Renal pelvis (tissue), 12 donors: ENCODE measurements at places on chromosomes 4 and X. TPM values are rescaled to one million over a fixed set of nuclear protein-coding genes. Genes with fewer than 3 reads are reported as not detected.

ENPEP gene
- 185 TPM for polyA plus RNA-seq

DNA sequence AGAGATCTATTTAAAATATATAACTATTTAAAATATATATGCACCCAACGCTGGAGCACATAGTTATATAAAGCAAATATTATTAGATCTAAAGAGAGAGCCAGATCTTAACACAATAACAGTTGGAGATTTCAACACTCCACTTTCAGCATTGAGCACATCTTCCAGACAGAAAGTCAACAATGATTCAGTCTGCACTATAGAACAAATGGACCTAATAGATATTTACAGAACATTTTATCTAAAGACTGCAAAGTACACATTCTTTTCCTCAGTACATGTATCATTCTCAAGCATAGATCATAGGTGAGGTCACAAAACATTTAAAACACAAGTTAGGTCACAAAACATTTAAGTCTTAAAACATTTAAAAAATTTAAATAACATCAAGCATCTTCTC is 36.4 kb downstream of the NLRP2B start:
- no peak for DNase-seq

FRMD7 gene
- 1.2 TPM for polyA plus RNA-seq

SLC4A4 gene
- 70.6 TPM for polyA plus RNA-seq

DNA sequence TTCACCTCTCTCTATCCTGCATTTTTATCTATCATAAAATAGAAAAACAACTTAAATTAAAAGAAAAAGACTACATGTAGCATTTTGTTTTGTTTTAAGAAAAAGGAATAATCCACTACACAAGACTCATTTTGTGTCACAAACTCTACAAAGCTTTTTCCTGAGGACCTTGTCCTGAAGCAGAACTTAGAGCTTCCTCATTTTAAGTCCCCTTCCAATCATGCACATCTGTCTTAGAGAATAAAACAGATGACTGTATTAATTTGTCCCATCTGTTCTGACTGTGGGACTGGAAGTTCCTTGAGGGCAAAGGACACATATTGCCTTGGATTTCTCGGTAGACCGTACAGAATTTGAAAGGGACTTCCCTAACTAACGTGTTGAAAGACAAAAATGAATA is 218.5 kb downstream of the COL25A1 start:
- no peak for DNase-seq

MTNR1A gene
- 1.8 TPM for polyA plus RNA-seq

- DNase-seq = no peak
Measured at GRCh38 chrX:1323315-1323714, 13.3 kb upstream of the IL3RA start.

MAGEA2 gene
- polyA plus RNA-seq = not detected

DNA sequence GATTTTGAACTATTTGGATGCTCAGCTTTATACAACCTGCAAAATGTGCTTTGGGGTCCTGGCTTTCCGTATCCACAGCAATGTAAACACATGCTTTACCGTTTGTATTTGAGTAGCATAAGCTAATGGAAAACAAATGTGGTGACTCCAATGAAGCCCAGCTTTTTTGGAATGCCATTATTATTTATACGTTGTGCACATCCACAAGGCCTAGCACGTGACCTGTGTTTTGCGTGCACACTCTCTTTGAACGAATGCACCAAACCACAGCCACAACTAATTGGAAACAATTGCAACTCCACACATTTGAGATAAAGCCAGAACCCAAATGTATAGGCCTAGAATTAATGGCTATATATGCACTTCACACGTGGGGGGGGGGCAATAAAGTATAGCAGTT is 189.5 kb upstream of the GPC4 start:
- DNase-seq = no peak

GRCh38 chrX:86047174-86047935 is at the start of gene CHM:
CHM (minus strand) TSS chrX:86047558; CDS start chrX:86047532, 26 bp downstream.
- peak; percentile 89 for DNase-seq

TMEM47 gene
- polyA plus RNA-seq = 26.9 TPM

DNA sequence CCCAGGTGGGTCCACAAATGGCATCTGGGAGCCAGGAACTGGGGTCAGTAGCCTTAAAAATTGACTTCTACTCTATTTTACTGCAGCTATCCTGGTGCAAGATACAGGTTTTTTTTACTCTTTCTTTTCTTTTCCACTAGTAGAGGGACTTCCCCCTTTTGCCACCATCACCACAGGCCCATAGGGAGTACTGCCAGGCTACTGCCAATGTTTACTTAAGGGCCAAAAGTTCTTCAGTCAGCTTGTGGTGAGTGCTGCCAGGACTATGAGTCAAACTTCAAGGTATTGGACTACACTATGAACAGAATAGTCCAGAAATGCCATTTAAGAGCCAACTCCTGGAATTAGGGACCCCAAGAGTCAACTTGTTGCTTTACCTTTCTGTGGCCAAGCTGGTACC is 94.7 kb downstream of the EDA2R start:
- no peak for DNase-seq

AASDH gene
- 26.7 TPM for polyA plus RNA-seq

DNA sequence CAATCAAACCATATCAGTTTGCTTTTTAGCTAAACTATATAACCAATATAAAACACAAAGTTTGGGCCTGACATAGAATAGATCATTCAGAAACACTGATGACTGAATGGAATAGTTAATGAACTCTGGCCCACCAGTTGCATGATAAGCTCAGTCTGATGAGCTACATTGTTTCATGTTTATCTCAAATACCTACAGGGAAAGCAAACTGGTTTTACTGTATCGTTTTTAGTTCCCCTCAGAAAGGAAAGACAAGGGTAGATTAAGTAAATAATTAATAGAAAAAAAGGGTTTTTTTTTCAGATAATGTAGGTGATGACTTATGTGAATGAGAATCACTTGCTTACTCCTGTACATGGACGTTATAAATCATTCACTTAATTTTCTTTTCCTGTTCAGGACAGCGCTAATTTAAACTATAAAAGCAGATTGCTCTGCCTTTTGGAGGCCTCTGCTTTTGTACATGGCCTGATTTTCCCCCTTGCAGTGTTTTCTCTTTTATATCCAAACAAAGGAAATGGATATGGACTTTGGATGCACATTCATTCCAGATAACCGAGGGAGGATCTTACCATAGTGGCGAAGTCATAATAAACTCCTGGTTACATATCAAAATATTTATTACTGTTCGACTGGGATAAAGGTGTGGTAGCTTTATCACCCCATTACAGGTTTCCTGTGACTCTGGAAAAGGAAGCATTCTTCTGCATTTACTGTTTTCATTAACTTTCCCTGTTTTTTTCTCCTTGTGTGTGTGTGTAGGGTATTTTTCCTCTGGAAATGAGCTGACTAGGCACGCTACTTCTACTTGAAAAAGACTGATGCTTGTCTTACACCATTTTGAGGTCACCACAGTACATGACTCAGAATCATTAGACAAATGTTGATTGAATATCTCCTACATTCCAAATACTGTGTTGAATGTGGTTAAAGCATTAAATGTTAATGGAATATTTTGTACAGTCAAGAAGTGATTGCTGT is 373.1 kb upstream of the HS3ST1 start:
- DNase-seq = no peak

GRCh38 chrX:110759785-110760184 is 35.8 kb downstream of the CHRDL1 start:
- DNase-seq = no peak

DNA sequence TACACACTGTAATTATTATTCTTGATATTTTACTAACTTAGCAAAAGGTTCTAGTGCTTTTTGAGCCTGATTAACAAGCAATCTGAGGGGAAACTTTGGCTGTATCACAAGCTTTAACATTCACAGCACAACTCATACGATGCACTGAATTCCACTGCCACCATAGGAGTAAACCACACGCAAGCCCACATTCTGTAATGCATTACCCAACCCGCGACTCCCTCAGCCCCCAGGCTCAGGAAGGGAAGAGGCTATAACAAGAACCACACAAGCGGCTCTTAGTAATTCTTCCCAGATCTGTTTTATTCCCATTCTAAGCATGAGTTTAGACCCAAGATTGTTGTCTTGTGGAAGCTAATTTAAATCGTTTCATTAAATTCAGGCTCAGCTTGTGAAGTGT is 138.5 kb upstream of the TBL1X start:
- no peak for DNase-seq

- no peak for DNase-seq
Measured at GRCh38 chr4:62439051-62439450, 1238.9 kb downstream of the ADGRL3 start.

GRCh38 chr4:39452153-39452859 is 6.4 kb downstream of the RPL9 start:
- DNase-seq = no peak

LNX1 gene
- 14.4 TPM for polyA plus RNA-seq

DNA sequence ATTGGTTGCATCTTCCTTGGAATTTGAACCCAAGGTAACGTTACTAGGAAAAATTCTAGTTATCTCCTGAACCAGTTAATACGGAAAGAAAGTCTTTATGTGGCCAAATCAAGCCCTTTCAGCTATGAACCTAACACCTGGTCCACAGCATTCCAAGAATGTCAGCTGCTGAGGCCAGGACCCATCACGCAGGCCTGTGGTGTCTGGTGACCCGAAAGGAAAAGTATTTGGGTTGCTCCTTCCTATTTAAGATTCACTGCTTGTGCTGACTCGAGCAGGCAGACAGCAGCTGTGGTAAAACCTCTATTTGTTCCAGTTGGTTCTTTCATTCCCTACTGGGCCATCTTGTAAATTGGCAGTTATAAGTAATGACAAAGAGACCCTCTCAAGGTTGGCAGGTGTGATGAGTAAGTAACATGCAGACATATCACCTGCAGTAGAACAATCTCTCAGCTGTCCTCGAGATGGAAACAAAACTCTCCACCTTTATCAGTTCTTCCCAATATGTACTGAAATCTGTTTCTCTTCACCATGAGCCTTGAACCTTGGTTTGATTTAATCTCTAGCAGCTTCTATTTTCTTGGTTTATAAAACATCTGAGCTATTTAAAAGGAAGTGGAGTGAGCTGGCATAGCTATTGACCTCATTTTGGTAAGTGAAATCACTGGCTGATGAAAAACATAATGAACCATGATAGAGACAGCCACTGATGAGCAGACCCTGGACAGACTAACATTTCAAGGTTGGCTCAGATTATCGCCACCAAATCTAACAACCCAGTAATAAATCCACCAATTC is 182.1 kb upstream of the SMIM31 start:
- no peak for DNase-seq

GRCh38 chr4:147096667-147097604 is 151.3 kb upstream of the TTC29 start:
- peak; percentile 55 for DNase-seq

LONRF3 gene
- polyA plus RNA-seq = 0.77 TPM

KLB gene
- polyA plus RNA-seq = 0.18 TPM

- no peak for DNase-seq
Measured at GRCh38 chr4:153603258-153603657, 80.8 kb upstream of the TLR2 start.

CLGN gene
- 3.5 TPM for polyA plus RNA-seq

CCKAR gene
- not detected for polyA plus RNA-seq

SRPK3 gene
- 2.7 TPM for polyA plus RNA-seq

ARHGAP36 gene
- 0.62 TPM for polyA plus RNA-seq

DNA sequence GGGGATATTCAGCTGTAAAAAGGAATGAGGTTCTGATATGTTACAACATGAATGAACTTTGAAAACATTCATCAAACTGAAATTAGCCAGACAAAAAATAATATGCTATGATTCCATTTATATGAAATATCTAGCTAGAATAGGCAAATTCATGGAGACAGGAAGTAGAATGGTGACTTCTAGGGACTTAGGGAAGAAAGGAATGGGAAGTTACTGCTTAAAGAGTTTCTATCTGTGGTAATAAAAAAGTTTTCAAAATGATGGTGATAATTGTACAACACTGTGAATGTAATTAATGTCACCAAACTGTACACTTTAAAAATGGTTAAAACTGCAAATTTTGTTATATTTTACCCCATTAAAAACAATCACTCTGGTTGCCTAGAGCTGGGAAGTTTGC is 30.2 kb downstream of the SMIM14 start:
- DNase-seq = no peak

PLAC1 gene
- 4.6 TPM for polyA plus RNA-seq

PRRG1 gene
- polyA plus RNA-seq = 23.2 TPM

GRCh38 chr4:186676531-186677161 is 47.0 kb downstream of the FAT1 start:
- no peak for DNase-seq

GRCh38 chrX:10506781-10507180 is 113.6 kb downstream of the MID1 start:
- no peak for DNase-seq

- DNase-seq = no peak
Measured at GRCh38 chrX:114162068-114162735, 421.7 kb upstream of the HTR2C start.

- DNase-seq = no peak
Measured at GRCh38 chr4:58590722-58591121, 1480.5 kb upstream of the IGFBP7 start.

PCDH11X gene
- 0.10 TPM for polyA plus RNA-seq

GRCh38 chrX:9087271-9088040 is 53.5 kb upstream of the FAM9B start:
- peak; percentile 59 for DNase-seq

DNA sequence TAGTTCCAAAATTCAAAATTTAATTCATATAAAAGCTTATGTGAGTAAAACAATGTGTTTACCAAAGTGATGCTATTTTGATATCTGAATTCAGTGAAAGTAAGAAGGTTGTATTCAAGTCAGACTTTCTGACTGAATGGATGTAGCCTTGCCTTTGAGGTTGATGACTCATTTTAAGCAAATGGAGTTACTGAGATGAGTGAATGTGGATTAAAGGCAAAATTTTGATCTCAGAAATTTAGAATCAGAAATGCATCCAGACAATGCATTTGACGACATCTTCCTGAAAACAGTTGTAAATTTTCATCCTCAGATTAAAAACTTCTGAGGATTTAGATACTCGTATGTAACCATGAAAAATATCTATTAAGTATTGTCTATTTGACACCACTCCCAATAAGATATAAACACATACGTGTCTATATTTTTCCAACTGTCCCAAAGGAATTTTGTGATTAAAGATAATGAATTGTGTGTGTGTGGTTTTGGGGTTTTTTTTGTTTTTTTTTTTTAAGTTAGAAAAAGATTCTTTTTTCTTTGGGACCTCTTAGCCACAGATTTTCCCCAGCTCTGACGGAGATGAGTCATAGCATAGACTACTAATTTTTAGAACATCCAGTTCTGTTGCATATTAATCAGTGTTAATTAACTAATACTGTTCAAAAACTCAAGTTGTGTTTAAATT is 34.4 kb downstream of the NFKB1 start:
- no peak for DNase-seq

- DNase-seq = no peak
Measured at GRCh38 chr4:74962584-74962983, 29.7 kb downstream of the PARM1 start.

CXCR3 gene
- 0.27 TPM for polyA plus RNA-seq

GRCh38 chr4:76831711-76832373 is 66.1 kb downstream of the SOWAHB start:
- DNase-seq = peak; percentile 82

GRCh38 chrX:104253567-104254441 is 929 bp downstream of the ESX1 start:
- DNase-seq = no peak
